Muscle of arm (tissue), 14 donors: ENCODE measurements at places on chromosomes 6 and 20.

- no peak for DNase-seq
Measured at GRCh38 chr20:36391456-36391855, 85.3 kb downstream of the DLGAP4 start.

GRCh38 chr6:34516391-34517324, 39.5 kb downstream of the SPDEF start:
- no peak for DNase-seq

DNA sequence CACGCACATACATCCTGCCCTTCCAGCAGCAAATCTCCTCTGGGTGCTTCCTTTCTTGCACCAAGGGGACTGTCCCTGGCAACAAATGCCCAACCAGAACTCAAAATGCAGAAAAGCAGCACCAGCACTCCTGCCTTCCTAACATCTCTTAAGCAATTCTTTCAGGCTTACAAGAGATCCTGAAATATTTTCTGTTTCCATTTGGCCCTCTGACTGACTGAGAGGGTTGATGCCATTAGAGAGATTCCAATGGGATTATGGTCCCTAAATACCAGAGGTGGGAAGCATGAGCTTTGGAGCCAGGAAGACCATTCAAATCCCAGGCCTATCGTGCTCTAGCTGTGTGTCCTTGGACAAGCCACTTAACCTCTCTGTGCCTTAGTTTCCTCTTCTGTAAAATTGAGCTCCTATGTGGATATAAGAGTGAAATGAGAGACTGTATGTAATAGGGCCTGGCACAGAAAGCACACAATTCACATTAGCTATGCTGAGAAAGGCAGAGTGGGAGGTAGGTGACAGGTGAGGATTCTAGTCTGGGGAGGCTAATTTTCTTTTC, 56.8 kb downstream of the PRDM1 start:
- DNase-seq: no peak

GRCh38 chr6:158938811-158939254, 61.2 kb downstream of the RSPH3 start:
- DNase-seq: no peak

- no peak for DNase-seq
Measured at GRCh38 chr6:41723530-41724227, 11.7 kb downstream of the TFEB start.

GRCh38 chr6:17505767-17506280, 94.3 kb upstream of the FAM8A1 start:
- DNase-seq: no peak

GRCh38 chr6:166056637-166057036, 111.0 kb downstream of the TBXT start:
- peak; percentile 35 for DNase-seq

- DNase-seq: no peak
Measured at GRCh38 chr6:162952423-162952822, 224.6 kb downstream of the PACRG start.

- no peak for DNase-seq
Measured at GRCh38 chr20:11651138-11651537, 266.6 kb upstream of the BTBD3 start.

DNA sequence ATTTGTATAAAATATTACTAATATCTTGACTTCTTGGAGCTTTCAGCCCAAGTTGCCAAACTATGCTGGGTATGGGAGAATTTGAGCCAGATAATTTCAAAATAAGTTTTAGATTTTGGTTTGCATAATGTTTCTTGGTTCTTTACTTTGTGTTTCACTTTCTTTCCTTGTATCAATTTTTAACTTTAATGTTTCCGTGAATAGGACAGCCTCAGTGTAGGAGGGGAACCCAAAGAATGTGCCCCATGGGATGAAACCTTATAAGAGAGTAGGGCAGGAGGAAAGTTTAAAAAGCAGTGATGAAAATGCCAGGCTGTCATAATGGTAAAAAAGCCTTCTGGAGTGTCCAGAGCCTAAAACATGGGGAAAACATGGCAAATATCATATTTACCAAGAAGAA, 252.4 kb upstream of the IRAK1BP1 start:
- no peak for DNase-seq

- DNase-seq: no peak
Measured at GRCh38 chr6:101937108-101937507, 543.6 kb downstream of the GRIK2 start.

- DNase-seq: no peak
Measured at GRCh38 chr20:53803492-53804155, 210.0 kb upstream of the ZNF217 start.

- DNase-seq: no peak
Measured at GRCh38 chr6:35179901-35180535, 33.7 kb upstream of the SCUBE3 start.

- no peak for DNase-seq
Measured at GRCh38 chr20:49519777-49520359, 37.4 kb upstream of the KCNB1 start.

DNA sequence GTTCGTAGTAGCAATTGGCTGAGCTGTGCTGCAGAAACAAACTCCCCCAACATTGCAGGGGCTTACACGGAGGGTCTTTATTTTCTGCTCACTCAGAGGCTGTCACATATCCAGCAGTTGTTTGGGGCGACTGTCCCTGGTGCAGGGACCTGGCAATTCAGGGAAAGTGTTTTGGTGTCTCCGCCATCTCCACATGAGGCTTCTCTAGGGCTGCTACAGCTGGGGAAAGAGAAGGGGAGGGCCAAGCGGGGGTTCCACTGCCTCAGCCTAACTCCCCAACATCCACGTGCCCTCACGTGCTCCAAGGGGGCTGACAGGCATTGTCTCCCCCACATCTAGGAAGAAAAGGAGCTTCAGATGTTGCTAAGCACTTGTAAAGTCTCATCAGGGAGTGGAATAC, 61.3 kb upstream of the NXT1 start:
- no peak for DNase-seq

DNA sequence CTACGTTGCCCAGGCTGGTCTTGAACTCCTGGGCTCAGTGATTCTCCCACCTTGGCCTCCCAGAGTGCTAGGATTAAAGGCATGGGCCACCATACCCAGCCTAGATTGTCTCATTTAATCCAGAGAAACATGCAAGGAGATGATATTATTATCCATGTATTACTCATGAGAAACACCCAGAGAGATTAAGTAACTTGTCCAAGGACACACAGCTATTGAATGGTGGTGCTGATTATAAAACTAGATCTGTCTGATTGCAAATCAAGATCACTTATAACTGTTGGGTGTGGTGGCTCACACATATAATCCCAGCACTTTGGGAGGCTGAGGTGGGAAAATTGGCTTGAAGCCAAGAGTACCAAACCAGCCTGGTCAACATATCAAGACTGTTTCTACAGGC, 94.4 kb upstream of the ZNF217 start:
- no peak for DNase-seq

DNA sequence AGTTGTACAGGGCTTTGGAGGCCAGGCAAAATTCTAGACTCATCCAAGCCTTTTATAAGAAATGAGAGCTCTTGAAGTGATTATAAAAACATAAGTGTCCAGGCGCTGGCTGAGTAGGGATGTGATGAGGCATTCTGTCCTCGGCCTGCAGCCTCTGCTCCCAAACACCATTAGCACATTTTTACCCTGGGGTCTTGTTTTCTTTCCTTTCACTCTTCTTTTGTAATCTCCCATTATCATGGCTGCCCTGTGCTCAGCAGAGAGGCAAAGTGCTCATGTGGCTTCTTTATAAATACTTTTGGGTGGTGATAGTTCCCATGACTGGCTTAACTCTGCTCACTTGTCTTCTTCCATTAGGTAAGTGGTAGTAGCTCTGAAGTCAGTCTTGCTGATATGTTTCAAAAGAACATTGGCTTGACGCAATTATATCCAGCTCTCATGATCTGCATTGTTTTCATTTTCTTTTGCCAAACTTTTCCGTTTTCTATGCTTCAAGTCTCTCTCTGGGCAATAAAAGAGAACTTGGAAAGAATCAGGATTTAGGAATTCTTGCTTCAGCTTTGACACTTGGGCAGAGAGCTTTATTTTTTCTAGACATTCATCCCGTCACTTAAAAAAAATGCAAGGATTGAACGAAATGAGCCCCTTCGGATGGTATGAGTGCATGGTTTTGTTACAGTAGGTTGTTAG, 61.1 kb downstream of the CAP2 start:
- no peak for DNase-seq

DNA sequence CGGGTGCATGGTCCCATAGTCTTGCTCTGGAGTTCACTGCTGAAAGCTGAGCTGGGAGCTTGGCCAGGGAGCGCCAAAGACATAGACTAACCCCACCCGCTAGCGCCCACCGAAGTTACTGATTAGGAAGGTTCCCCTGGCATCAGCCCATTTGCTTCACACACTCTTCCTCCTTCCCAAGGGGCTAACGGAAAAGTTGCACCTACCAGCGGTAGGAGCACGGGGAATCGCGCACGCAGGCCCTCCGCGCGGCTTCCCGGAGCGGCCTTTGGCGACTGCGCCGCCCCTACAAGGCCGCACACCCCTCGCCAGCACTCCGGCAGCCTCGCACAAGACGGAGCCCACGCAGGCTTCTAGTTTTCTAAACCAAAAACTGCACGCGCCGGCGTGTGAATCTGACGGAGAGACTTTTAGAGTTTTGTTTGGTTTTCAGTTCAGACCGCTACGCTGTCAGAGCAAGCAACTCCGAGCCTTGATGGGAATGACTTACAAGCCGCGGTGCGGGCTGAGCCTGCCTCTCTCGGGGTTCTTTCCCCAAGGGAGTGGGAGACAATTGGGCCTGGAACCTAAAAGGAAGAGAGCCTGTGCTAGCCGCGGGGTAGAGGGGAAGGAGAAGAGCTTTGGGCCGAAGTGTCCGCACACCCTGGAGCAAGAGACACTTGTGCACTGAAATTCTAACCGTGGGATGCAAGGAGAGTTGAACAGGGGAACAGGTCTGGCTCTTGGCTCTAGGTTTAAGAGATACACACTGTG, 891 bp upstream of the POU3F2 start:
- no peak for DNase-seq

GRCh38 chr6:70164556-70164955, 138.3 kb downstream of the COL9A1 start:
- DNase-seq: no peak

GRCh38 chr6:110542311-110543024, 66.1 kb upstream of the SLC22A16 start:
- DNase-seq: no peak

DNA sequence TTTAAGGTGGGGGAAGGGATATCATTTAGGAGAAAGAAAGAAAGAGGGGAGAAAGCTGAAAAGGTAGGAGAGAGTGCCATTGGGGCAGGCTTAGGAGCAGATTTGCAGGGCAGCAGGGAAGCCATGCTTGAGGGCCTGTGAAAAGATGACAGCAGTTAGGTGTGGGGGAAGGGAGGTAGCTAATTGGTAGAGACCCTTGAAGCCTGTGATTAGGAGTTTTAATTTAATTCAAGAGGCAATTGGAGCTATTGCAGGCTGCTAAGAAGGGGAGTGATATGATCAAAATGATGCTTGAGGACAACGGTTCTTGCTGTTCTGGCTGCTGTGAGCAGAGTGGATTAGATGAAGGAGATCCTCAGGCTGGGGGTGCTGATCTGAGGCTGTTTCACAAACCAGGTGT, 24.5 kb upstream of the SEC63 start:
- DNase-seq: no peak

DNA sequence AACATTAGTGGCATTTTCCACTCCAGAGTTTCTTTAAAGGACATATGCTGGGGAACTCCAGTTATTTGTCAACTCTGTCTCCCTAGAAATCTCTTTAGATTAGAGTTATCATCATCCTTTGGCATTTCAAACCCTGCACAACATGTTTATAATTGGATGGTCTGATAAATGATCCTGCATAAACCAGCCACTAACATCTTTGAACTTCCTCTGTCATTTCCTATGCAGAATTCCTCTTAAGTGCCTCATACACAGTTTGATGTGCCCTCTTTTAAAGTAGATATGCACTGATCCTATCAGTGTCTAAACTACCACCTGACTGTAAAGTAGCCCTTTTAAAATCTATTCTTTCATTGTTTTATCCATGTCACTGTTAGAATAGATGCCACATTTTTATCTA, 306.3 kb upstream of the IRAK1BP1 start:
- DNase-seq: no peak

GRCh38 chr6:44036196-44036595, 91.1 kb downstream of the MRPL14 start:
- DNase-seq: no peak

GRCh38 chr20:41223112-41223511, 85.8 kb downstream of the PLCG1 start:
- DNase-seq: no peak

- DNase-seq: no peak
Measured at GRCh38 chr6:13432526-13433184, 54.7 kb downstream of the GFOD1 start.

GRCh38 chr6:39083231-39083634, 31.8 kb downstream of the SAYSD1 start:
- DNase-seq: no peak

GRCh38 chr6:132101535-132101934, 150.4 kb upstream of the CCN2 start:
- DNase-seq: no peak

DNA sequence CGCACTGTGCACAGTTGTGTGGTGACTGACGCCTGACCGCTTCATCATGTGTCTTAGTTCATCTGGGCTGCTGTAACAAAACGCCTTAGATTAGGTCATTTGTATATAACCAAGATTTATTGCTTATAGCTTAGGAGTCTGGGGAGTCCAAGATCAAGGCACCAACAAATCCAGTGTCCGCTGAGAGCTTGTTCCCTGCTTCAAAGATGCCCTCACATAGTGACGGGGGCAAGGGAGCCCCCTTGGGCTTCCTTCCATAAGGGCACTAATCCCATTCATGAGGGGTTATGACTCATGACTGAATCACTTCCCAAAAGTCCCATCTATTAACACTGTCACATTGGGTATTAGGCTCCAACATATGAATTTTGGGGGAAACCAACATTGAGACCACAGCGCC, 34.6 kb downstream of the CYP24A1 start:
- DNase-seq: no peak

- DNase-seq: no peak
Measured at GRCh38 chr6:157060440-157060952, 262.8 kb downstream of the TMEM242 start.

DNA sequence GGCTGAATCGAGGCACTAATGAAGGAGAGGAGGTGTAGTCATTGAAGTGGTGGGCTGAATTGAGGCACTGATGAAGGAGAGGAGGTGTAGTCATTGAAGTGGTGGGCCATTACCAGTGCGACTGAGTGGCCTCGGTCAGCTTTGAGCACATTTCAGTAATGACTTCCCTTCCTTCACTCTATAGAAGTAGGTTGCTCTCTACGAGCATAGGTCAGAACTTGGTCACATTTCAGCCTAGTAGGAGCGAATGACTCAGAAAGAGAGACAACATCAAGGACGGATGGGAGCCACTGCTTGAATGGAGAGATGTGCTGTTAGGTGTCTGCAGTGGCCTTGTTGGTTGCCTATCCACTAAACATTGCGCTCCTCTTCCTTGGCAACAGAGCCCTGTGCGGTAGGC, 39.5 kb downstream of the ZDHHC14 start:
- DNase-seq: no peak
